ENCODE measurements at places on chromosomes 1 and 21.
A peak's percentile ranks its signal among the peaks of the same experiment; 100 is the strongest.

DNA sequence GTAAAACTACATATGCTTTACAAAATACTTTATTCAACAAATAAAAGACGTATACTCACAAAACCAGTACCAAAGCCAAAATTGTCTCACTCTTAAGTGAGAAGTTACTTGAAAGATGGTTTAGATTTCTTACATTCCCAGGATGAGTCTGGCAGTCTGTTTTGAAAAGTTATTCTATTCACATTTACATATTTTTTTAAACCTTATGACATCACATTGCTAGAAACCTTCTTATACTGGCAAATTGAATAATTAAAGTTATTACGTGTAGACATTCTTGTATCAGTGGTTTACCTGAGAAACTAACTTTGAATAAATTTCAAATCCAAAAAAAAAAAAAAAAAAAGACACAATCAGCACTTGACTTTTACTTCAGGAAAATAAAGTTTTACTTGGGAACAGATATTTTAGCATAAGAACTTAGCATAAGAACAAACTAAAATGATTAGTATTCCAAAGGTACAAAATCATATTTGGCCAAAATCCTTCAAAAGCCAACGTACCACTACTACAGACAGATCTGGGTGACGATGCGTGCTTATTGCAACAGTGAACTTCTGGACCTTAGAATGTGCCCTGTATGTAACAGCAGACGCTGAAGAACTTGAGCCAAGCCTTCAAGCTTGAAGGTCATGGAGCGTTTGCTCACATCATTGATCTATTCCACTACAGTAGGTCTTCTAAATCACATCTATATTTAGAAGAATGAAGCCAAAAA, 2.5 kb downstream of the CDC42BPA start:
- no peak for DNase-seq

DNA sequence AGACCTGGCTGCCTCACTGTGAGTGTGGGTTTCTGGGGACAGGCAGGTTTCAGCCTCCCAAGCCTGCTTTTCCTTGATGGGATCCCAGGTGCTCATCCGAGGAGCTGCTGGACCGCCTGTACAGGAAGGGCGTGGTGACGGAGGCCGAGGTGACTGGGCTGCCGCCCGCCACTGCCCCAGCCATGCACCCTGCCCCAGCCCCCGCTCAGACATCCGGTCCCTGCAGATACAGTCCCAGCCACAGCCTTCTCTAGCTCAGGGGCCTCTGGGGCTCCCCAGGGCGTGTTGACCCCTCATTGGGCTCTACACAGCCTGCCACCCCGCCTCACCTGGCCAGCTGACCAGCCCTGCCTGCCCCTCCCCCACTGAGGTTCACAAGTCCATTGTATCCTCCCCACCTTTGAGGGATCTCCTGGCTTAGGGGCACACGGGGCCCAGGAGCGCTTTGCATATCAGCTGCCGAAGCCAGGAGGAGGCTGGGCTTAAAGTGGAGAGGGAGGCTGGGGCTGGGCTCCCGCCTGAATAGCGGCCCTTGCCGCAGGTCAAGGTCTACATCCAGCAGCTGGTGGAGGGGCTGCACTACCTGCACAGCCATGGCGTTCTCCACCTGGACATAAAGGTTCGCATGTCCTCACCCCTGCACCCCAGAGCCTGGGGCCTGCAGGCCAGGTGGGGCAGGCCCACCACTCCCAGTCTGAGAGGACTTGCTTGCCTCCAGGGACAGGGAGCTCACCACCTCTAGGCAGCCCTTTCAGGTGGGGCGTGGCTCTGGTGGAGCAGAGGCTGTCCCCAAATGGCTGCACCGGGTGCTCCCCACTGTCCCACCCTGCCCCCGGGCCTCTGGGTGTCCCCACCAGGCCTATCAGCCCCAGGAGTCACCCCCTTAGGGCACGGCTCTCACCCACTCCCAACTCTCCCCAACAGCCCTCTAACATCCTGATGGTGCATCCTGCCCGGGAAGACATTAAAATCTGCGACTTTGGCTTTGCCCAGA, 38.5 kb downstream of the TRIM11 start:
- no peak for DNase-seq

DNA sequence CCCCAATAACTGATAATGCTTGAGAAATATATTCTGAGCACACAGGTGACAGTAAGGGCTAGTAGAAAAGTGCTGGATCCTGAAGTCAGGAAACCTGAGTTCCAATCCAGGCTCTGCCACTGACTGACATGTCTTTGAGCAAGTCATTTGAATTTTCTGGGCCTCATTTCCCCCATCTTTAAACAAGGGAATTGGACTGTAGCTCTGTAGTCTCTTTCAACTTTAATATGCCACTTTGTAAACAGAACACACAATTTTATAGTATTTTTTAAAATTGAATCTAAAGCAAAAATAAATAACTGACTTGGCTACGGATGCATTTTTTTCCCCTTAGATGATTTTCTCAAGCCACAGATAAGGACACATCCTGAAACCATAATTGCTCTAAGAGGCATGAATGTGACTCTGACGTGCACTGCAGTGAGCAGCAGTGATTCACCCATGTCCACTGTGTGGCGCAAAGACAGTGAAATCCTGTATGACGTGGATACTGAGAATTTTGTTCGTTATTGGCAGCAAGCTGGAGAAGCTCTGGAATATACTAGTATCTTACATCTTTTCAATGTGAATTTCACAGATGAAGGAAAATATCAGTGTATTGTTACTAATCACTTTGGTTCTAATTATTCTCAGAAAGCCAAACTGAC, 37.0 kb downstream of the LRIG2 start:
- DNase-seq = no peak

GRCh38 chr1:162385280-162385623, 3.7 kb downstream of the C1orf226 start:
- DNase-seq = no peak

DNA sequence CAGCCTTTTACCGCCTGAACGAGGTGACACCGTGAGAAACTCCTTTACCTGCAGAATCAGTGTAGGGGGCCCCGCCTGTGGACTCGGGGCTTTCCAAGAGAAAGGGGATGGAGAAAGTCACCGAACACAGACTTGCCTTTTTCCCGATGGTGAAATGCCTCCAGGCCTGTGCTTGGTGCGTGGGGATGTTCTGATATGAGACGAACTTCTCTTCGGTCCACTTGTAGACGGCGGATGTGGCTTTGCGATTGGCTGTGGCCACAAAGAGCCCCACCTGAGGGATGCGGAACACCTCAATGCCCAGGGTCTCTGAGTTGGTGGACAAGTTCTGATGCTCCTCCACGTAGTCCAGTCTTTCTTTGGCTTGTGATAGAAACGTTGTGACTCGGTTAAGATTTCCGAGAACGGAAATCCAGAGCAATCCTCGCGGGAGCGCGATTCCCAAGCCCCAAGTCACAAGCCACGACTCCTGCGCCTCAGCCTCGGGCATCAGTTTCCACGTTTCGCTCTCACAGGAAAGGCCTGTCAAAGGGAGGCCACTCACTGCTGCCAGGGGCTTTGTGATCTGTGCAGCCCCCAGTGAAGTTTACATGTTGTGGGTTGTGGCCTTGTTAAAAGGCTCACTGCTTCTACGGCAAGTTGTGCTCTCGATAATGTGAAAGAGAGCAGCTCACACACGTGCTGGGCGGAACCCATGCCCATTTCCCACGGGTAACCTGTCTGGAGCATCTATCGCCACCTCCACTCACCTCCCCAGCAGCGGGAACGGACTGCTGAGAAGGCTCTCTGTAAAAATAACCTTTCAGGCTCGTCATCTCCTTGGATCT, 12.6 kb downstream of the KRTAP10-1 start:
- no peak for DNase-seq

DNA sequence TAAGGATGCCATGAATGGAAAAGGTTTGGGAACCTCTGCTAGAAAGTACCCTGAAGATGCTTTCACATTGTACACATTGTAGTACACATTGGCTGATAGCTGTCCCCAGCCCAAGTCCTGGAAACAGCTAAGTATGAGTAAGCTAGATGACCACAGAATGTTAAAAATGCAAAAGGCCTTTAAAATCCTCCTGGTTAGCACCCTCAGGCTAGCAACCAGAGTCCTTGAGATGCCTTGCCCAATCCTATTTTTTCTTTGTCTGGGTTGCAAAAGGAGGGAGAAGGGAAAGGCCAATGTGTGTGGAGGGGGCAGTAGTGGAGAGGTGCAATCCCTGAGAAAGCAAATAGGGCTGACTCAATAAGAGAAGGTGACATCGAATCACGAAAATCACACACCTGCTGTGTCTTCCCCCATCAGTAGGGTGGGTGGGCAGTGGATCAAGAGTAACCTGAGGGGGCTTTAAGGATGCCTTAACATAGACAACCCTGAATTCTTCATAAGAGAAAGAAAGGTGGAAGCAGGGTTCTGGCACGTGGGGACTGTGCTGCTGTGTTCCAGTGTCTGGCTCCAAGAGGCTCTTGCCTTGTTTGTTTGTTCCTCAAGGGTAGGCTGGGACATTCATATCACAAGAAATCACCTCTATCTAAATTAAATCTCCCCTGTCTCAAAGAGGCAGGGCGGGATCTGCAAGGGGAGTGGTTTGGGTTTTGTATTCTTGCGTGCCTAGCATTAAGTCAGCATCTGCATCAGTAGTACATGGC, 266.2 kb upstream of the PLXNA2 start:
- no peak for DNase-seq

GRCh38 chr1:155967341-155968050, 10.9 kb downstream of the ARHGEF2 start:
- no peak for DNase-seq

- peak; percentile 25 for DNase-seq
Measured at GRCh38 chr1:231866392-231867331, 240.1 kb downstream of the DISC1 start.

GRCh38 chr1:10899490-10900250, 103.2 kb upstream of the CASZ1 start:
- DNase-seq = no peak

DNA sequence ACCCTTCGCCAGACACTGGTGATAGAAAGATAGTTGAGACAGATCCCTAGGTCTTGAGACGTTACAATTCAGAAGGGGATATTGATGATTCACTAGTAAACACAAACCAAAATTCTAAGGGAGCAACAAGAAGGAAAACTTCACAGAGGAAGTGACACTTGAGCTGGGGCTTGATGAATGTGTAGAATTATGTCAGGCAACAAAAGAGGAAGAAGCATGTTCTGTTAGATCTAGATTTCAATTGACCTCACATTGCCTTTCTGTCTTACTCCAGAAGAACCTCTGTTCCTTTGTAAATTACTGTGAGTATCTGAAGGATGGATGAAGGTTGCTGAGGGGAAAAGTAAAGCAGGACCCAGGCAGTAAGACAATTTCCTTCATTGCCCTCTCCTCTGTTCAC, 328.2 kb downstream of the KCTD3 start:
- no peak for DNase-seq

DNA sequence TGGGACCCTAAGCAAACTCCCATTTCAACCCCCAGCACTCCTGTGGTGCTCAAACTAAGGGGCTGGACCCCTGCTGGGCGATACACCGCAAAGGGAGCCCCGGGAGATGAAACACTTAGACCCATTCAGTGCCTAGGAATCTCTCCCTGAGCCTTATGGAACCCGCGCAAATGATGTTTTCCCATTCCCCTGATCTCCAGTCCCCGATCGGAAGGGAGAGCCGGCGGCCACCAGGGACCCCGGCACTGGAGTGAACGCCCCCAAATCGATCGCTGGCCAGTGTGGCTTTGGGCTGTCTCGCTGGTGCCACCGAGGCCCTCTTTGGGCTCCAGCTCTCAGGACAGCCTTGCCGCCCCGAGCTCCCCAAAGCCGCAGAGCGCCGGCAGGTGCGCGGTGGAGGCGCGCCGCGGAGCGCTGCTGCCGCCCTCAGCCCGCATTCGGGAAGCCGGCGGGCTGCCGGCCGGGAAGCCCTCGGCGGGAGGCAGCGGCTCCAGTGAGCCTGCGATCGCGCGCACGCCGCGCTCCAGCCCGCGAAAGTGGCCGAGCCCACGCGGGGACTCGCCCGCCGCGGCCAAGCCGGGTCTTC, 1.1 kb downstream of the PLXNA2 start:
- DNase-seq = no peak

DNA sequence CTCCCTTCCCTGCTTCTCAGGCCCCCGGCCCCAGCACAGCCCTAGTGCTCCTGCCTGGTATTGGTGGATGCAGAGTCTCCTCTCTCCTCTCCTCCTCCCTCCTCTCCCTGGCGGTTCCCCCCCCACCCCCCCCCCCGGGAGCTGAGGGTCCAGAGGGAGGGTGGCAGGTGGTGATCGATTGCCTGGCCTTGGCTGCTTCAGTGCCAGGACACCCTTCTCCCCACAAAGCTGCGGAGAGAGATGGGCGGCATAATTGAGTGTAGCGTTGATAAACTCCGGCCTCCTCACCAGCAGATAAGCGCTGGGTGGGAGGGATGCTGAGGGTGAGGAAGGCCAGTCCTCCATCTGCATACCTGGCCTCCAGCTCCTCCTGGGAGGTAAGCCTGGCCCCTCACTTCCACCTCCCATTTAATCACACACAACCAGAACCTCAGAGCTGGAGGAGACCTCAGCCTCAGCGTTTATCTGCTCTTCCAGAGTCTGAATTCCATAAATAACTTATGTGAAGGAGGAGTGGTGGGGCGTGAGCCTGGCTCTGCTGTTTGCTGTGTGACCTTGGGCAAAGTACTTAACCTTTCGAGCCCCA, 60.8 kb downstream of the LRRN2 start:
- no peak for DNase-seq

GRCh38 chr21:38813143-38813542, 7.4 kb downstream of the ETS2 start:
- no peak for DNase-seq

DNA sequence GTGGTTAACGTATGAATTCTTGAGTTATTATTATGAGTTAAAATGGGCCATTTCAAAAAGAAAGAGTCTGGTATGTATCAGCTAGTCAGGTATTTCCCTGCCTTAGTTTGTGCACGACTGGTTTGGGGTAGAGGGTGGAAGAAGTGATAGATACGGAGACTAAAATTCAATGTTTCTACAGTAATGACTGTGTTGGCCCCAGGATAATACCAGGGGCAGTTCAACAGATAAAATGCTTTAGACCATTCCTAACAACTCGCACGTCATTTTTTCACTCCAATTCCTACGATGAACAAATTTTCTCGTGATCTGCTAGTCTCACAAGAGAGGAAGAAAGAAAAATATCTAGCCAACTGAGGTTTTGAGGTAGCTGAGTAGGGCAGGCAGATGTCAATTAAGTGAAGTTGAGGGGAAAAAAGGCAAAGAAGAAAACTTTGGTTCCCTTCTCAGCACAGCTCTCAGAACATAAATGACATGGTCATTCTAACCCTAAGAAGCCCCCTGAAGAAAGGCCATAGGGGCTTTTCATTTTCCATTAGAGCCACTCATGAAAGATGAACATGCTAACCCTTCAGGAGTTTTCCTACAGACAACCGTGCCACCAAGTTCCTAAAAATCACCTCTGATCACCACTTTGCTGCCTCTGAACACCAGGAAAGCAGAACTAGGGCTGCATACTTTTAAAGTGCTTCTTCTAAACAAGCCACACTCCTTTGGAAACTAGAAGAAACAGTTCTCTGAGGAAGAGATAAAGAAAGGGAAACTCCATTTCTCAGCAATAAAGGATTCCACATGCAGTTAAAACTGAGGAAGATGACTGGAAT, 5.6 kb downstream of the MCOLN2 start:
- no peak for DNase-seq

DNA sequence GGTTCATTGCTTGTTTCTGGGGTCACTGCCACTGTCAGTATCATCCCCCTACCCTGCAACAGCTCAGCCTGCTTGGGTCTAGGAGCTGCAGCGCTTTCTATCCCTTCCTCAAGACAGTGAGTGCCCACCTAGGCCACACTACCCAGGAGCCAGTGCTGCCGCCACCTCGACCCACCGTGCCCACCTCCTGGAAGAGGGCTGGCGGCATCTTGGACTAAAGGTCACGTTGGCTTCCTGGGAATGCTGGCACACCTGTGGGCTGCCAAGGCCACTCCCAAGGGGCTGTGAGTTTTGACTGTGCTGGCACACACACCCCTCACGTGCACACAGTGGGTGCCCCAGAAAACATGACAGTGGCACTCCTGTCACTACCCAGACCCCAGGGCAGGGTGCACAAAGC, 22.1 kb downstream of the CRYAA start:
- no peak for DNase-seq
